ENCODE measurements at places on chromosomes 6 and 20.
A peak's percentile ranks its signal among the peaks of the same experiment; 100 is the strongest.

DNA sequence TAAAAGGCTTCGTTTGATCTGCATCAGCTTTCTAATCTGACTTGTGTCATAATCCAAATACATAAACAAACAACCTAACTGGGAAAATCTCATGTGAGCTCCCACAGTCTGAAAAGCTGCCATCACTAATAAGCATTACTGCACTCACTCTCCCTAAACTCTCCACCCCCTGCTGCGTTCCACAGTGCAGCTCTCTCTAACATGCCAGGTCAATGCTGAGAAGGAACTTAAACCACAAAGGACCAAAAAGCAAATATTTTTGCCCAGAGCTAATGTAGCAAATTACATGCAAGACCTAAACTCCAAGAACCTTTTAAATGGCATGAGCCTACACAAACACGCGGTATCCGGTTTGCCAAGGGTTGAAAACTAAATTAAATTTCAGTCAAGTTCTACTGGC lies 542.3 kb upstream of the JARID2 start:
- no peak for DNase-seq

- DNase-seq = no peak
Observed at GRCh38 chr20:58018590-58018989, 209.9 kb downstream of the ANKRD60 start.

GRCh38 chr6:20188630-20189075 lies 23.6 kb downstream of the MBOAT1 start:
- no peak for DNase-seq

DNA sequence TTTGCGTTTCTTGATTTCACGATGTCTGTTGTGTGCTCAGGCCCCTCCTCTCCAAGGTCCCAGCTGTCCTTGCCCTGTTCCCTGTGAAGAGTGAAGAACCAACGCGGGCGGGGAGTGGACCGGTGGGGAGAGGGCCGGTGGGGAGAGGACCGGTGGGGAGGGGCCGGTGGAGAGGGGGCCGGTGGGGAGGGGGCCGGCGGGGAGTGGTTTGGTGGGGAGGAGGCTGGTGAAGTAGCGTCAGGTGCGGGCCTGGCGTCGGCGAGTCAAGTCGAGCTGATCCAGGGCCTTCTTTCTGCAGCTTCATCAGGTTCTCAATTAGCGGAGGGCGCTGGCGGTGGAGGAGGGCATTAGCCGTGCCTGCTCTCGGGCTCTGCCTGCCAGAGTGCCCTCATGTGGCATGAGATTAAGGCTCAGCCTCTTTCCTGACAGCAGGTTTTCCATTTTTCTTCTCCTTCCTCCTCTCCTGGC lies 21.2 kb upstream of the BHLHE23 start:
- no peak for DNase-seq

- DNase-seq = no peak
Observed at GRCh38 chr6:6460416-6460815, 128.1 kb upstream of the LY86 start.

DNA sequence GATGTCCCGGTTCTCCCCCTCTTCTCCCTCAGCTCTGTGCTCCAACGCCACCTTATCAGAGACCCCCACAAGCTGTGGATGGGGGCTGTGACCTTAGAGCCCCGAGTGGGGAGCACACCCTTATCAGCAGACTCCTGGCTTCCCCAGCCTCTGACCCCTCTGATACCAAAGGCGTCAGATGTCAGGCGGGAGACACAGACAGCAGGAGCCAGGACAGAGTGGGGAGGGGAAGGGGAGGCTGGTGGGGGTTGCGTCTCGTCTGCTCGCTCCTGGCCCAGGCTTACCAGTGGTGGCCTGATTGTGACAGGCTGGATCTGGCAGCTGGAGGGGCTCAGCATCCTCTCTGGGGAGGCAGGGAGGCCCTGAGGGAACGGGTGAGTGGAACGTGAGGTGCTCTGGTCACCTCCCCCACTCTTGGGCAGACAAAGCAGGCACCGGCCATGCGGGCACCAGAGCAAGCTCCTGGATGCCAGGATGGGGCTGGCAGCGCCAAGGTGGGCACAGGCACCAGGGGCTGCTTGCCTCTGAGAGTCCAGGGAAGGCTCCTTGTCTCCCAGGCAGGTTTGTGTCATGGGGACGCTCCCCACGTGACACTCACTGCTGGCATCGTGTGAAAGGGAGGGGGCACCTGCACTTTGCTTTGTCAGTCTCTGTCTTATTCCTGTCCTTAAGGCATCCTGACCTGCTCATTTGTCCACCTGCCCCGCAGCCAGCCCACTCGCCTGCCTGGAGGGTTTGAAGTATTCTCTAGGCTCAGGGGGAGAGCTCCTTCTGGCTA lies 27.8 kb upstream of the GATA5 start:
- no peak for DNase-seq

DNA sequence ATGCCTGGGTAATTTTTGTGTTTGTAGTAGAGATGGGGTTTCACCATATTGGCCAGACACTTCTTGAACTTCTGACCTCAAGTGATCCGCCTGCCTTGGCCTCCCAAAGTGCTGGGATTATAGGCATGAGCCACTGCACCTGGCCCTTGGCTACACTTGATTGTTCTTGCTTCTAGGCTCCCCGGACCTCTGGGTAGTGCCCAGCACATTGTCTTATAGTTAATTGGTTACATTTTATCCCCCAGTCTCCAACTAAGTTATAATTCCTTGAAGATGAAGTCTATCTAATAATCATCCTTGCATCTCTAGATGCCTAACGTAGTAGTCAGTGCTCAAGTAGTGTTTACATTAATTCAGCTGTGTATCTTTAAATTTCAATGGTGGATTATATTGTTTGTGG lies 11.8 kb downstream of the SMPDL3A start:
- no peak for DNase-seq

- DNase-seq = no peak
Observed at GRCh38 chr6:164832410-164832809, 477.0 kb downstream of the C6orf118 start.

GRCh38 chr20:48921168-48921882 lies at the start of gene ARFGEF2:
Gene ARFGEF2 (plus strand): TSS chr20:48921711. CDS start chr20:48921890, 179 bp downstream.
- peak; percentile 95 for DNase-seq

DNA sequence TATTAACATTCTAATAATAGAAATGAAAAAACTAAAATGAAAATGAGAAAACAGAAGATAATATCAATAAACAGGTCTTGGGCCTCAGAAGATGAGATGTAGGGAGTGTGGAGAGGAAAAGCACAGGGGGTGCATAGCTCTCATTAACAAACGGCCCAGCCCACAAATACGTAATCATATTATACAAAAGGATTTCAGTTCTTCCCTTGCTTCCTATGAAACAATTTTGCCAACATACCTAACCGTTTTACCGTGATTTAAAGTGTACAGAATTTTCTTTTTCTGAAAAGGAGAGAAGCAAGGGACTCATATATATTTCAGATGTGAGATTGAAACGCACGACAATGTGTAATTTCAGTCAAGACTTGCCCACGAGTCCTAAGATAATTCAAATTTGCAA lies 136.0 kb downstream of the HFE start:
- DNase-seq = no peak

DNA sequence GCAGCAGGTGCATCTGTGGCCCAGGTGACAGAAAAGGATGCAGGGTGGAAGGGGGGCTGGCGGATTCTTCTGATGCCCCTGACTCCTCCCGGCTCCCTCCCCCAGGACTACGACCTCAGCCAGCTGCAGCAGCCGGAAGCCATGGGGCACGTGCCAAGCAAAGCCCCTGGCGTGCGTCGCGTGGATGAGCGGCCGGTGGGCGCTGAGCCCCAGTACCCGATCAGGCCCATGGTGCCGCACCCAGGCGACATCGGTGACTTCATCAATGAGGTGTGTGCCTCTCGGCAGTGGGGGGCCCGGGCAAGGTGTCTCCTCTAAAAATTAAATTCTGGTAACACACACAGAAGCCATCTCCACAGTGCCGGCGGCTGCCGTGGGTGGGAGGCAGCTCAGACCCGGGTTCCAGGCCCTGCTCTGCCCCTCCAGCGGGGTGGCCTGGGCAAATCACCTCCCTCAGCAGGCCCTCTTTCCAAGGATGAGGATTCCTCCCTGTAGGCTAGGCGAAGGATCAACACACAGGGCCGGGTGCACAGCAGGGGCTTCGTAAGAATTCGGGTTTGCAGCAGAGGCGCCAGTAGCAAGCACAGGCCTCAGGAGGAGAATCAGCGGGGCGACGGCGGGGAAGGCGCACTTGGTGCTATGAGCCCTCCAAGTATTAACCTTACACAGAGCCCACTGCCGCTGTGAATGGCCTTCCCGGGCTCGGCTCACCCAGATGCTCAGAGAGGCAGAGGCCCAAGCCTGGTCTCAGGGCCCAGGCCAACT lies 131.5 kb downstream of the TAF4 start:
- DNase-seq = no peak

DNA sequence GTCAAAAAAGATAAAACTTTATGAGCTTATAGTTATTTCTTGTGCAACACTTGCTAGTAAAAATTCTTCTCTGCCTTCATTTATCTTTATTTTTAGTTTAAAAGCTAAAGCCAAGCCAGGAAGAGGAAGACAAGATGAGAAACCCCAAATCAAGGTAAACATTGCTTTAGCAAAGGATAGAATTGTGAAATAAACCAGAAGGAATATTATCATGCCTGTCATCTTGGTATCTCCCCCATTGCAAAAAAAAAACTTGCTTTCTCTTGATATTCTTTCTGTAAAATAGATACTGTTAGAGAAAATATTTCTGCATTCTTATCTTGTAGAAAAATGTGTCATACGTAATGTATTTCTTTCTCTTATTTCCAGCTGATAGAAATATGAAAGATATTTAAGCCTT lies 432.8 kb downstream of the GJA1 start:
- DNase-seq = no peak

DNA sequence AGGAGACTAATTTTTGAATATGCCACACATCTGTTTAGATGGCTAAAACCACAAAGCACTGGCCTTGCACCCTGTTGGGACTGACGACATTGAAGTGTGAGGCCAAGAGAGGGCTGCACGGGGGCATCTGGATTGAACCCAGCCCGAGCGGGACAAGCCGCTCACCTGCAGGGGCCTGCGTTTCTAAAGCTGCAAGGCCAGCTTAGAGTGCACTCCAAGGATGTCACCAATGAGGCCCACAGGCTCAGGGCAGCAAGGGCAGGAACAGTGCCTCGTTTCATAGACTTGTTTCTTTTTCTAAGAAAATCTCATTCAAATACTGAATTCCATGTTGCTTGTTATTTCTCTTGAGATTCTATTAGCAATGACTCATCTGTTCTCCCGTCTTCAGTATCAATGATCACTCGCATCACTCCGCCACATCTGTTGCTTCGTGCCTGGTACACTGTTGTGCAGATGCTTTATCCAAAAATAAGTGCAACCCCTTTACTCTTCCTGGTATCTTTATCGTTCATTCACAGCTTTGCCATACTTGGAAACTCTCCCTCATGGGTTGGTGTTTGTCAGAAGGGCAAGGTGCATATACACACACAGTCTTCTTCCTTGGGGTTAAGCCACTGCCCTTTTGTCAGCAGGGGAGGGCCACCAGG lies 120.1 kb downstream of the IRF4 start:
- no peak for DNase-seq

- DNase-seq = no peak
Observed at GRCh38 chr6:9064156-9064555, 628.8 kb upstream of the SLC35B3 start.

DNA sequence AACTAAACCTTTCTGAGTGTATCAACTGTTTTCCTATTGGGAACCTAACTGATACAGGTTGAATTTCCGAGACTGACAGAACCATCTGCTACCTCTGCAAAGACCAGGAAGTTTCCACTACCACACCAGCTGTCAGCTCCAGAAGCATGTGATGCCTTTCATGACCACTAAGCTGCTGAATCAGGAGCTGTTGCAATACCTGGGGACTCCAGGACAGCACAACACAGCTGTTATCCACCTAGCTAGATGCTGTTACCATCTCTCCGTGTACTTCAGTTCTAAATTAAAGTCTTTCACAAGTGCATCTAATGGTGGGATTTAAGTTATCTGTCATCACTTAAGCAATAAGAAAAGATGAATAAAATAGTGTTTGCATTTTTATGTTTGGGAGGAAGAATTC lies 158.2 kb upstream of the IMPG1 start:
- DNase-seq = no peak

DNA sequence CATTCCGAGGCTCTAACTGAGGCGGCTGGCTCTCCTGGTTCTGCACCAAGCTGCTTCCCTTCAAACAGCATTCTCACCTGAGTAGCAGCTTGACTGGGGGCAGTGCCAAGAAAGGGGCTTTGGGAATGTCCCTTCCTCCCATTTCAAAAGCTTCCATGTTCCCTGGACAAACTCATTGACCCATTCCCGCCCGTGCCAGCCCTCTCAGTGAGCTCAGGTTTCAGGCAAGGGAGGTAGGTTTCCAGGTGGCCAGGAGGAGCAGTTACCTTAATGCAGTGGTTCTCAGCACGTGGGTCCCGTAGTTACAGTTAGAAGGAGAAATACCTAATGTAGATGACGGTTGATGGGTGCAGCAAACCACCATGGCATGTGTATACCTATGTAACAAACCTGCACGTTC lies 135.2 kb downstream of the ELOVL4 start:
- DNase-seq = no peak

- no peak for DNase-seq
Observed at GRCh38 chr6:119209452-119210205, 131.2 kb upstream of the FAM184A start.

DNA sequence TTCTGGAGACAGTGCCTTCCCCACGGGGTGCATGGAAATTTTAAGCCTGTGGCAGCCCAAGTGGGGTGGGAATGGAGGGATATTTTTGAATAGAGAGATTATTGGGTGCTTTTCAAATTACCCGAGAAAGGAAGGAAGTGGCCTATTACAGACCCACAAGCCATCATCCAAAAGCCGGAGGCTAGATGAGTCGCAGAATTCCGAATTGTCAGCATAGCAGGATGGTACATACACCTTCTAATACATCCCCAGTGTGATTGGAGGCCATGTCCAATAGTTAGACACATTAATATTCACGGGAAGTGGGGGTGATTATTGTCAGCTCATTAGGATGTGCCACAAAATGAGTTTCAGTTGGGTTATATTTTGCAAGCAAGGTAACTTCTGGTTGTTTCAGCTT lies 133.0 kb downstream of the FIG4 start:
- no peak for DNase-seq

DNA sequence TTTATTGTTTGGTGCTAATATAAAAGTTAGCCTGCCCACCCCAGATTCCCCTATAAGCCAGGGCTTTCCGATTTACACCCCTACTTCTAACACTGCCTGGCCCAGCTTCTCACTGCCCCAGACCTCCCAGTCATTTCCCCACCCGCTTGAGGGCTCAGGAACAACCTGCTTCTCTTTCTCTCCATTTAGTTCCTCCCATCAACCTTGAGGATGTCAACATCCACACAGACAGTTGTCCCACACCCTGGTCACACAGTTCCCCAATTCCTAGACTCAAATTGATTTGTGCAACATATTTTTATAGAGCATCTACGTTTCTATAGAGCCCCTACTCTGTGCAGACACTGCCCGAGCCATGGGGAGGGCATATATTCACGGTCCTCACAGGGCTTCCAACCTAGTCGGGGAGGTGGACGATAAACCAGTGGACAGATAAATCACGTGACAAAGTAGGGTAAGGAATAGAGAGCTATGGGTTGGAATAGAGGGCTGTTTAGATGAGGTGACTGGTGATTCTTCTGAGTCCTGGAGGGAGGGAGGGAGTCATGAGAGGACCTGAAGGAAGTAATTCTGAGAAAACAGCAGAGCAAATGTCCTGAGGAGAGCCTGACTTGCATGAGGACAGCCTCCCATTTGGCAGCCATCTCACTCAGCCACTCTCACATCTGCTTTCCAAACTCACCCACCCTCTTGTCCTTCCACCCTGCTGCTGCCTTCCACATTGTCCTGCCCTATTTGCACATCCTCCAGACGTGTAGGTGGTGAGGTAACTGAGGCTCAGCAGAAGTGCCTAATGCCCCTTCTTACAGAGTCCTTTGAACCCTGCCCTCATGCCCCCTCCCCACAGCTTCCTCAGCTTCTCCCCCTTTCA lies 6.3 kb downstream of the GABRR2 start:
- DNase-seq = no peak
